ENCODE measurements at places on chromosomes 3 and 15.
A peak's percentile ranks its signal among the peaks of the same experiment; 100 is the strongest.

DNA sequence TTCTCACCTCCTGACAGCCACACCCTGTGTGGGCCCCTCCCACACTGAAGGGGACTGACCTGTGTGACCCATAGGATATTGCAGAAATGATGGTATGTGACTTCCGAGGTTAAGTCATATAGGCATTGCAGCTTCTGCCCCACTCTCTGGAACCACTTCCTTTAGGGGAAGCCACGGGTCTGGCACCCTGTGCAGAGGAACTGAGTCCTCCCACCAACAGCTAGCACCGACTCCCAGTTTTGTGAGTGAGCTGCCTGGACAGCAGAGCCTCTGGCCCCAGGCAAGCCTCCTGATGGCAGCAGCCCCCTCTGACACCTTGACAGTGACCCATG, 24.6 kb upstream of the SLC6A6 start:
- DNase-seq, result no peak

DNA sequence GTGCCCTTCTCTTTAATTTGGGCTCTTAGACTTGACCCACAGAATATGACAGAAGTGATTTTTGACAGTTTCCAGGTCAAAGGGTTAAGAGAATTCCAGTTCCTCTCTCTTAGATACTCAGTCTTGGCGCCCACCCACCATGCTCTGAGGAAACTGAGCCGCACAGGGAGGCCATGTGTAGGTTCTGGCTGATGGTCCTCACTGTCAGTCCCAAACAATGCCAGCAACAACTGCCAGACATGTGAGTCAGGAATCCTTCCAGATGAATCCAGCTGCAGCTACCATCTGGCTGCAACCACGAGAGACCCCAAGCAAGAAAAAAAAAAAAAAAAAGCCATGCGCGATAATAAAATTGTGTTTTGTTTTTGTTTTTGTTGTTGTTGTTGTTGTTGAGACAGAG, 326.6 kb downstream of the MAGI1 start:
- DNase-seq, result no peak

DNA sequence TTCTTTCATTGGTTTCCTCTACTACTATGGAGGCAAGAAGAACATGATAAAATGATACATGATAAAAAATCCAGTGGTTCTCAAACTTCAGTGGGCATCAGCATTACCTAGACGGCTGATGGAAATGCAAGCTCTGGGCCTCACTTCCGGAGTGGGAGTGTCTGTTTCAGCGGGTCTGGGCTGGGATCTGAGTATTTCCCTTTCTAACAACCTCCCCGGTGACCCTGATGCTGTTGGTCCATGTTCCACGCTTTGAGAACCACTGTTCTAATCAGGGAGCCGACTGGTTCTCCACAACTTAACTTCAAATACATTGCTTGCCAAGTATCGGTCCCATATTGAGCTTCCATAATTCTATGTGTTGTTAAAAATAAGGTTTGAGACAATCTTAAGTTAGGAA, 712.3 kb upstream of the LMCD1 start:
- no peak for DNase-seq

DNA sequence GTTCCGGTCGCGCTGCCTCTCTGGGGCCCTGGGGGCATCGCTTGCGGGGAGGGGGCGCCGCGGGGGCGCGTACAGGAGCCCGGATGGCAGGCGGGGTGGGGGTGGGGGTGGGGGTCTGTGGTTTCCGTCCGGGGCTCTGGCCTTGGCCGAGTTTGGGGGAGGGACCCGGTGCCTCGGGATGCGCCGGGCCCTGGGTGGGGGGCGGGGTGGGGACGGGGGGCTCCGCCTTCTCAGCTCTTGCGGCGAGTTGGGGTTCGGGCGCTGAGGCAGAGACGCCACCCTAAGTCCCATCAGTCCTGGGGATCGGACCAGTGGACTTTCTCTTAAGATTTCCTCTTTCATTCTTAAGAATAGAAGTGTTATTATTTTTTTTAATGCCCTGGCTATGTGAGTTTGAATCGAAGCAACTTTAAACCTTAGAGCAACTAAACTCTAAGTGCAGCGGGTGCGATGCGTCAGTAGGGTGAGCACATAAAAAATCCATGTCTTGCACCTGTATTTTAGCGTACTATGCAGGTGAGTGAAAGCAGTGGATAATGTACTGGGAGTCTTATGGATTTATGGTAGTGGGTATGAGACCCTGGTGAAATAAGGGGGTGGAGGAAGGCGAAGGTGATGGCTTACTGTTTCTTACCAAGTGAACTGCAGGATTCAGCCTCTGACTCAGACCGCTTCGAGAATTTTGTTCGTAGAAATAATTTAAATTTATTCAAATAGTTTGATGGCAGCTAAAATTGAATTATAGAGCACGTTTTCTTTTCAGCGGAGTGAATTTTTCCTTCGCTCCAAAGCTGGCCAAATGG, 762 bp downstream of the CTNNB1 start:
- peak; percentile 43 for DNase-seq

GRCh38 chr15:100737214-100737613, 134.8 kb downstream of the ASB7 start:
- no peak for DNase-seq

DNA sequence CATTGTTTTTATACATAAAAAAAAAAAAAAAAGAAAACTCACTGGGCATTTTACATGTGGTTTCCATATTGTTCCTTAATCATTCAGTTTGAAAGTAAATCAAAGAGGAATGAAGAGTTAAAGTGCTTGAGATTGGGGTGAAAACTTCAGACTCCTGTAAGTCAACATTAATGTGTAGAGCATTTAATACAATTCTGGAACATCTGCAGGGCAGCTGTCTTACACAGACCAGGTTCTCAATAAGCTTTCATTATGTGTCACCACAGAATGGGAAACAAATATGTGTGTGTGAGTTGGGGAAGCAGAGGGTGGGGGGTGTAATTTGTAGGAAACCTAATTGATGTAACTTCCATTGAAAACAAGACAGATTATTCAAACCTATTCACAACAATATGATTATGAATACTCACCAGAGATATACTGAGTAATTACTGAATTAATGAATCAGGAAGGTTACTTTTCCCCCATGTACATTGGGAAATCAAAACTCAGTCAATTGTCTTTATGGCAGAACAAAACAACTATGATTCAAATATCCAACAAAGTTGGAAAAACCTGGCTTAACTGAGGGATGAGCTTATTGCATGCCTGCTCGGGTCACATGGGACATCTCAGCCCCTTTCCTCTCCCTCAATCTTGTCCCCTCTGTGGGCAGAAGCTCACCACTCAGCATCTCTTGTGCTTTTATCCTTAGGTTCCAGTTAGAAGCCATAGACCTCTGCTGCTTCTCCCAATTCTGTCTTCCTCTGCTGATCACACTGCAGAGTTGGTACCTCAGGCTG, 281.2 kb upstream of the THBS1 start:
- DNase-seq, result no peak

DNA sequence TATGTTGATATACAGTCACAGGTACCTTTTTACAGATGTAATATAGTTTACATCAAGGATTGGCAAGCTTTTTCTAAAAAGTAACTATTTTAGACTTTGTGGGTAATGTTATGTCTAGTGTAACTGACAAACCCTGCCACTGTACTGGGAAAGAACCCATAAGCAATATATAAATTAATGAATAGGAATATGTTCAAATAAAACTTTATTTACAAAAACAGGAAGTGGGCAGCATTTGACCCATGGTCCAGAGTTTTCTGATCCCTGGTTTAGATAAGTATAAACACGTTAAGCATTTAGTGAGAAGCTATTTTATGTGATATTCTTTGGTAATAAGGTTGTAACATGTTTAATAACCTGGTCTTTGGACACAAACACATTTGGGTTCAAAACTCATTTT, 915.2 kb upstream of the ROBO1 start:
- DNase-seq, result no peak

- DNase-seq, result no peak
These were observed 141.5 kb downstream of the SMAD6 start for GRCh38 chr15:66843581-66843980.

- DNase-seq, result no peak
These were observed 35.5 kb downstream of the MESD start for GRCh38 chr15:80953953-80954778.

GRCh38 chr15:60074181-60074885, 70.2 kb downstream of the FOXB1 start:
- DNase-seq, result no peak

- DNase-seq, result no peak
These were observed 37.5 kb upstream of the SLITRK3 start for GRCh38 chr3:165233501-165234195.

DNA sequence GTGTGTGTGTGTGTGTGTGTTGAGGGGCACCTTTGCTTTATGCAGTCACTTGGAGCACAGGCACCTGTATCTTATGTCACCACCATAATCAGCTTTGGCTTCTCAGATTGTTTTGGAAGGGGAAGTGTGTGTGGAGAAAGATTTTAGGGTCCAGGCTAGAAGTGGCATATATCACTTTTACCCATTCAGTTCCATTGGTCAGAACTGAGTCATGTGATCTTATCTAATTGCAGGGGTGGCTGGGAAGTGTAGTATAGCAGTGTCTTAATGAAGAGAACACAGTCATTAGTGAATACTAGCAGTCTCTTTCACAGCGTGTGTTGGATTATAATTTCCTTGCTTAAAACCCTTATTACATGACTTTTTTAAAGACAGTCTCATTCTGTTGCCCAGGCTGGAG, 20.6 kb downstream of the NCK1 start:
- no peak for DNase-seq

DNA sequence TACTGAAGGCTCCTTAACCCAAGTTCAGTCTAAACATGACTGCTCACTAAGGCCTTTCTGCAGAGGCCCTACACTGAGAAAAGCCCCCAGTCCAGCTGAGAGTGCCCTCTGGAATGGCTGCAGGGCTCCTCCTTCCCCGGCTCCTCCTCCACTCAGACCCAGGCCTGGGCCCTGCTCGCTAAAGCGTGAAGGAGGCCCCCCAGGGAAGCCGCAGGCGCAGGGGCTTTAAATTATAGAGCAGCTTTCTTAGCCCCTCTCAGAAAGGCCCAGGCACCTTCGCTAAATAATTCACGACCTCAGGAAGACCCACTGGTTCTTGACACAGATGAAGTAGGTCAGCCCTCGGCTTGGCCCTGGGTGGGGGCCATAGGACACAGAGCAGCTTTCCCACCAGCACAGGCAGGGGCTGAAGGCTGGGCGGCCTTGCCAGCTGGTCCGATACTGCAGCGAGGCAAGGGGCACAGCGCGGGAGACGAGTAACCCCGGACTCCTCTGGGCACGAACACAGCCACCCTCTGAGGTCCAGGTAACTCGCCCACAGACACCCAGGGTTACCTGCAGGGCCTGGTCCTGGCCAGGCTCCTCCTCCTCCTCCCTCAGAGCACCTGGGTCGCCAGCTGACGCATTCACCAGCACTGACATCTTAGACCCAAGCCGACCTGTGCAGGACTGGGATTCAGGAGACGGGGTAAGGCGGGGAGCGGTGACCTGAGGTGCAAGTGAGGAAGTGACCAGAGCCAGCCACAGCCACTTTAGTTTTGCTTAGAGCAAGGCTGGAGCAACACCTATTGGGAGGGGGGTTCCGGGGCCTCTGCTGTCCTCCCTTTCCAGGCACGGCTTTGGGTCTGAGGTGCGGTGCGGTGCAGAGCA, 36.9 kb downstream of the RBPMS2 start:
- DNase-seq, result no peak

- no peak for DNase-seq
These were observed 69.9 kb upstream of the FOXP1 start for GRCh38 chr3:71653414-71653807.

DNA sequence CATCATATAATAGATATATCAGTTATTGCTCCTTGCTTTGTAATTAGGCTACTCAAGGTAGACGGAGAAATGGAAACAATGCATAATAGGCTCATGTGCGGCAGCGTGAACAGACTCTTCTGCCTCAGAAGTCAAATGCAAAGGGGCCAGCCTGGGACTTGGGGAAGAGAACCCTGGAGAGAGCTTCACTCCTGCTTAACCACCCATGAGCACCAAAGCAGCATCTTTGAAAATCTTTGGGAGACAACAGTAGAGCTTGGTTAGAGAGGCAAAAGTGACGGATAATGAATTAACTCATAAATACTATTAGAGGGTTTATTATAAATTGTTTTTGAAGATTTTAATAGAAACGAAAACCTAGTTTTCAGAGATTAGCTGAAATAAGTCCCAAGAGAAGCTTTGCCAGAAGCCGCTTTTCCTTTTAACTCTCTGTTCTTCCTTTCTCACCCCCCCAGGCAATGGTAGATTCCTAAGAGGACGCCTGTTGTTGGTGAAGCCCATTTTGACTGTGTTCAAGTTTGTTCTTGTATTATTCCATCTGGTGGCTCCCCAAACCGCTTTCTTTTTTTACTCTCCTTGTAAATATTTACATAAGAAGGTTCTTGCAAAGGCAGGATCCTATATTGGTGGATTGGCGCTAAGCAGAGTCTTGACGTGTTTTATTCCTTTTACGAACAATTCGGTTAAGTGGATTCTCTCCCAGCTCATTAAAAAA, 196.0 kb upstream of the TPRG1 start:
- DNase-seq, result no peak

DNA sequence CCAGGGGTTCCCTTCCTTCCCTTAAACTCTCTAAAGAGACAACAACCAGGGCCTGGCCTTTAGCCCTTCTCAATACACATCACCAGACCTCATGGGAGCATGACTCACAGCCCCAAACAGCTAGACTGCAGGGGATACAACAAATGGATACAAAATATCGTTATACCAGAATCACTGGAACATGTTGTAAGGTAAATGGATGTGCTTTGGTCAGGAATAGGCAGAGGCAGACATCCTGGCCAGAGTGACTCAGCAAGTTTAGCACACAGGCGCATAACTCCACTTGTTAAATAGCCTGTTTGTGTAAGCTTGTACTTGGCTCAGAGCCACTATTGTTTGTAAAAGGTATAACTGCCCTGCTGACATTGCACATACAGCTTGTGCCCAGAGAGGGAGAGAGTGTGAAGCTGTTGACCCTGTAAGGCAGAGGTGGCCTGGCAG, 18.3 kb downstream of the TMED3 start:
- no peak for DNase-seq

- no peak for DNase-seq
These were observed 5.7 kb upstream of the FBLN2 start for GRCh38 chr3:13543253-13543652.

DNA sequence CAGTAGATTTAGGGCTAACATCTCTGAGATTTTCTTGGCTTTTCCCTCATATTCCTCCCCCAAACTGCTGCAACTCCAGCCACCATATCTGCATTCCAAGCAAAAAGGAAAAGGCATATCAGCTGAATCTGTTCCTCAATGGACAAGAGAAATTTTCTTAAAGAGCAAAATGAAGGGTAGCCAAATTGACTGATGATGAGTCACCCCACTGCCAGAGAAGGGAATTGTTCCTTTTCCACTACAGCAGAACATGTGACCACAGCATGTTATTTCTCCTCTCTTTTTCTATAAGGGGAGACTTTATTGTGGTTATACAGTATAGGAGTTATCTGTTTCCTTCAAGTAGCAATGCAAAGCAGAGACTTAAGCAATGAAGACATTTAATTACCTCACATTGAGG, 172.5 kb downstream of the MTHFS start:
- no peak for DNase-seq

GRCh38 chr15:78316283-78317083, 17.1 kb upstream of the SKIC8 start:
- peak; percentile 52 for DNase-seq

DNA sequence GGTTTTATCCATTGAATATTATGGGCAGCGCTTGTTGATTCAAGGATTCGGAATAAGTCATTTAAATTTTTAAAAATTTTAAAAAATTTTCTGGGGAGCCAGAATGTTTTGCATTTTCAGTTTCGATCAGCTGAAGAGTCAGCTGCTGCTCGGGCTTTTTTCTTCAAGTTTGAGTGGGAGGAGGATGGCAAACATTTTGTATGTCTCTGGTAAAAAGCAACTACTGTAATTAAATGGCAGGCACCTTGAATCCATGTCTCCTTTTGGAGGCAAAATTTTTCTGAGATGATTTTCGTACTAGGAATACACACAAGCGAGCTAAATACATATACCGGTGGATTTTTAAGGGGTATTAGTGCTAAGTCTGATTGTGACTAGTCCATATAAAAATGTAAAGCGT, 612 bp downstream of the C3orf38 start:
- DNase-seq, result peak; percentile 11

Measured in hematopoietic multipotent progenitor cell treated with erythropoietin and hydrocortisone succinate and interleukin-3 and kit ligand, for 17 days (in vitro differentiated cells).